ENCODE measurements at places on chromosomes 6 and 20.
A peak's percentile ranks its signal among the peaks of the same experiment; 100 is the strongest.

DNA sequence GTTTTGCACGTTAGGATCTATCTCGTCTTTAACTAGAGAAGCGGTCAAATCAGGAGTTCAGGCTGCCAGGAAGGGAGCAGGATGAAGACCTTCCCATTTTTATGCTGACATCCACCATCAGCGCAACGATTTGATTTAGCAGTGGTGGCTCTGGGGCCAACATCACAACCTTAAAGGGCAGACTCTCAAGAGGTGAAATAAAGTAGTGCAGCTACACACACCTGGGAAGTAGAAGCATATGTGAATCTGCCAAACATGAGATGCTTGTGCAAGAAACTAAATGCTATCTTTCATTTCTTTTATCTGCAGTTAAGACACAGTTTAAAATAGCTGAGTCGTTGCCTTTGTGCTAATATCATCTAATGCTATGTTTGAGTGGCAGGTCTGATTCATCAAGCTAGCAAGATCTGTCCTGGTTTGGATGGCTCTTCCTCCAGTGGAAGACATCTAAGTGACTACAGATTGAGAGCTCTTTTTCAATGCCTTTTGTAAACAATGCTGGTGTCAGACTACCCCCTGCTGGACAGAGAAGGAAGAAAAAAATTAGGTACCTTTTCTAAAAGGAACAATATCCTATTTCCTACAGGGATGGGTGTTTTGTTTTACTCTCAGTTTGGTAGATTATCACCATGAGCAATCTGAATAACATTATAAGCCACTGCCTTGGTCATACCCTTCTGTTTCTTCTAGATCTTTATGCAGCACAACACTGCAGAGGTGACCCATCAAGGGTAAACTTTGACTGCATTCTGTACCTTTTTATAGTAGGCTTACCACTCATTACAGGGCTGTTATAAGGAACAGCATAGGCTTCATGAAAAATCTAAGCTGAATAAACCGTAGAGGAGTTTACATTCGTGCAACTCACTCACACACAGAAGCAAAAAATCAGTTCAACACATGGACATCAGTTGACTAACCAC, 171.6 kb upstream of the FBXL4 start:
- DNase-seq = no peak

GRCh38 chr20:57481281-57481711, 43.6 kb downstream of the CTCFL start:
- DNase-seq = no peak

- no peak for DNase-seq
These were observed 151.5 kb downstream of the PRL start for GRCh38 chr6:22145376-22145775.

DNA sequence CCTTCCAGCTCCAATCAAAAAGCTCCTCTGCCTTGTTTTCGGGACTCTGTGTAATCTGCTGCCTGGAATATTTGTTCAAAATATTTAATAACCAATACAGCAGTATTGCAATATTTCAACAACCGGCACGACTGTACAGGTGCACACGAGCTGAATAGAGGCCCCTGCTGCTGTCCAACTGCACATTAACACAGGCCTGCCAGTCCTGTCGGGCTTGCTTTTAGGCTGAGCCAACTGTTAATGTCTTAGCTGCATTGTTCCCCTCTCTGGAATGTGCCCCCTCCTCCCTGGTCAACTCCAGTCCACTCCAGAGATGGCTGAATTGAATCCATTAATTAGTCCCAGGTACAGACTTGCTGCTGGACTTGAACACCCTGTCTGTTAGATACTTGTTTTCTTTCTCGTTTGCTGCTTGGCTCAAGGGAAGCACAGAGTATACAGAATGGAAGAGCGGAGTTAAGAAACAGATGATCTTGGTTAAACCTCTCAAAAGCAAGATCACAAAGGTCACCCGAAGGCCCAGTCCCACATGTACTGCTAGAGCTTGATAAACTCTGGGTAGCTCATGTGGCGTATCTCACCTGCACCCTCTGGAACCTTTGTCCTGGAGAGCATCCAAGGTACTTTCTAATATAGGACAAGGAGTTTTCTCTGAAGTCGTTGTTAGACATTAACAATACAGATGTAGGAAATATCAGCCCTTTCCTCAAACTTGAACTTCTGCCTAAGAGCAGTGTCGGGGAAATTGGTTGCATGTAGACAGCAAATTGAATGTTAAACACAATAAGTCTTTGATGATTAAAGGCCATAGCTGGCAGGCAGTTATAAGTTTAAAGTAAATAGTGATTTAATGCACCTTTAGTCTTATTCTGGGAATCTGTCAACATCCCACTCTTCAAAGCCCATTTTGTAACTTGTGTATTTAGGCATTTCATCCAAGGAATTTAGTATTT, 31.9 kb downstream of the SHLD1 start:
- no peak for DNase-seq

DNA sequence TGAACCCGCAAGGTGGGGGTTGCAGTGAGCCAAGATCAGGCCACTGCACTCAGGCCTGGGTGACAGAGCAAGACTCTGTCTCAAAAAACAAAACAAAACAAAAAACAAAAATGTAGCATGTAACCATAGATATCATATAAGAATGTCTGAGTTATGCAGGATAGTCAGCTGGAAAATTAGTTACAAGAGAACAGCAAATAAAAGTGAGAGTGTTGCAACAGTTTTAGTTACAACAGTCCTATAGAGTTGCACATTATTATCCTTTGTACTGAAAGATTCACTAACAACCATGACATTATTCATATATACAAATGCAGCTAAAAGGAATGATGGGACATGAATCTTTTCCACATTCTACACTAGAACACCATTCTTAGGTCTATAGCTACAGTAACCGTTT, 16.4 kb downstream of the RNF24 start:
- no peak for DNase-seq

DNA sequence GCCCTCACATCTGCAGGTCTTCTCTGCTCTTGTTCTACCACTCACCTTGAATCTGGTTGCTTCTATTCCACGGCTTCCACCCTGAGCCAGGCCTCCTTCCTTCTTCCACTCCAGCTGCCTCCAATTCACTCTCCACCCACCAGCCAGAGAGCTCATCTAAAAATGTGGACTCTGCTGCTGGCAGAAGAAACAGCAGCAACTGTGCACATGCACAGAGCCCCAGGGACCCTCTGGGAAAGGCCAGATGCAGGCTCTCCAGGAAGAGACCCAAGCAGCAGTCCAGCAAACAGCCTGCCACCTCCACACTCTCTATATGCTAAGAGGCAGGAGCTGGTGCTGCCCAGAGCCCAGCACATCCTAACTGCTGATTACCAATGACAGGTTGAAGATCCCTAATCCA, 162.6 kb upstream of the TOP1 start:
- no peak for DNase-seq

GRCh38 chr6:165568326-165568725, 94.7 kb downstream of the PDE10A start:
- DNase-seq = no peak

- DNase-seq = no peak
These were observed 123.4 kb downstream of the TASP1 start for GRCh38 chr20:13515291-13515690.

- DNase-seq = no peak
These were observed 13.7 kb upstream of the SHPRH start for GRCh38 chr6:145977881-145978280.

GRCh38 chr20:35166242-35166830, 5.5 kb upstream of the PROCR start:
- no peak for DNase-seq

DNA sequence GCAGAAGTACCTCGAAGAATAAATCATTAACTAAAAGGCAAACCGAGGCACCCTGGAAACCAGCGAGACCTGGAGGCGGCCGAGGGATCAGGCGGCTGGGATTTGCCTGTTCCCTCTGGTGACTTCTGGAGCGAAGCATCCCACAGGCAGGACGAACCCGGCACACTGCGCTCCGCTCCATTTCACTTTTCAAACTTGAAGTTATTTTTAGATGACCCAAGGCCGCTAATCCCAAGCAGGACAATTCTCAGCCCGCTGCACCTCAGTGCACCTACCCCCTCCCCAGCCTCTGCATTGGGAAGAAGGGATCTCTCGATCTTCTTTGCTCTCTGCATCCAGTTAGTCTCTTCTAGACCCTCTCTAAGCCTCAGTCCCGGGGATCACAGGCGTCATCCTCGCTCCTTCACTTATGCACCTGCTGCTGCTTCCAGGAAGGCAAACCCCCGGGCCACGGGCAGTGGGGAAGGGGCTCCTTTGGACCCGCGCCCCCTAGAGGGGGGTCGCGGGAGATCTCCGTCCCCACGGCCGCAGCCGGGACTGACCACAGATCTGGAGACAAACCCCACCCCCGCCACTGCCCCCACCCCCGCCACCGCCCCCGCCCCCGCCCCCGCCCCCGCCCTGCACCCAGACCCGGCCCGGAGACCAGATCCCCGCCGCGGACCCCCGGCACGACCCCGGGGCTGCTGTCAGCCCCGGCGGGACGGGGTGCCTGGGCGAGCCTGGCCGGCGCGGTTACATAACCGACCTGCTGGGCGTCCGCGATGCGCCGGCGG, 636 bp downstream of the RCAN2 start:
- no peak for DNase-seq

DNA sequence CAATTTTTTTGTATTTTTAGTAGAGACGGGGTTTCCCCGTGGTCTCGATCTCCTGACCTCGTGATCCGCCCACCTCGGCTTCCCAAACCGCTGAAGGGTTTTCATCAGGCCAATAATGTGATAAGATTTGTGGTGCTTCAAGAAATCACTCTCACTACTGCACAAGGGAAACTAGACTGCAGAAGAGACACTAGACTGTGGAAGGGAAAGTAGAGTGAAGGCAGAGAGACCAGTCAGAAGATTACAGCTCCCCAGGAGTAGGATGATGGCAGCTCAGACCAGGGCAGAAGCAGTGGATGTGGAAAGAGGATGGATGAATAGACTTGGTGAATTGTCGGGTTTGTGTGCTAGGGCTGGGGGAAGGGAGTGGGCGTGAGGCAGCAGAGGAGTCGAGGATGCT, 48.0 kb upstream of the GTSF1L start:
- DNase-seq = no peak

DNA sequence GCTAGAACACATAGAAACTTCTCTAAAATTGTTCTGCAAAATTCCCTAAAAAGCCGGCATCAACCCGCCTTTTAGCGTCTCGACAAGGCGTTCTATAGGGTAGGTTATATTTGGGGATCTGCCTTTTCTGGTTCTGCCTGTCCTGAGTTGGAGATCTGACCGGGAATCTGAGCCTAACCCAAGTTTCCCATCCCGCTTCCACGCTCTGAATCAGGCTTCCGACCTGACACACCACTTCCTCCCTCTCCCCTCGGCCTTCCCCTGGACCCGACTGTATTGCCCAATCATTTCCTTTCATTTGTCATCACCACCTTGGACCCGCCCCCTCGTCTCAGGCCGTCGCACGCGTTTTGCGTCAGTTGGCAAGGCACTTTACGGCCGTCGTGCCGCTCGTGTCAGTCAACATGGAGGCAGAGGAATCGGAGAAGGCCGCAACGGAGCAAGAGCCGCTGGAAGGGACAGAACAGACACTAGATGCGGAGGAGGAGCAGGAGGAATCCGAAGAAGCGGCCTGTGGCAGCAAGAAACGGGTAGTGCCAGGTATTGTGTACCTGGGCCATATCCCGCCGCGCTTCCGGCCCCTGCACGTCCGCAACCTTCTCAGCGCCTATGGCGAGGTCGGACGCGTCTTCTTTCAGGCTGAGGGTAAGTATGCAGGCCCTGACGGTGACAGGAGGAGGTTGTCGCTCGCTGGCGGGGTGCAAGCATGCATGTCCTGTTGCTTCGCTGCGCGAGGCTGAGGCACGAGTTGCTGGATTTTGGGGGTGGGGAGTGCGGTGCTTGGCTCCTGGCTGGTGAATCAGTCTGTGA, at the start of gene ABT1:
Gene ABT1, plus strand, starts transcription at position 375 of the 810 bp plus-strand sequence. Its CDS starts 30 bp downstream, at position 405.
- DNase-seq = peak; percentile 94

DNA sequence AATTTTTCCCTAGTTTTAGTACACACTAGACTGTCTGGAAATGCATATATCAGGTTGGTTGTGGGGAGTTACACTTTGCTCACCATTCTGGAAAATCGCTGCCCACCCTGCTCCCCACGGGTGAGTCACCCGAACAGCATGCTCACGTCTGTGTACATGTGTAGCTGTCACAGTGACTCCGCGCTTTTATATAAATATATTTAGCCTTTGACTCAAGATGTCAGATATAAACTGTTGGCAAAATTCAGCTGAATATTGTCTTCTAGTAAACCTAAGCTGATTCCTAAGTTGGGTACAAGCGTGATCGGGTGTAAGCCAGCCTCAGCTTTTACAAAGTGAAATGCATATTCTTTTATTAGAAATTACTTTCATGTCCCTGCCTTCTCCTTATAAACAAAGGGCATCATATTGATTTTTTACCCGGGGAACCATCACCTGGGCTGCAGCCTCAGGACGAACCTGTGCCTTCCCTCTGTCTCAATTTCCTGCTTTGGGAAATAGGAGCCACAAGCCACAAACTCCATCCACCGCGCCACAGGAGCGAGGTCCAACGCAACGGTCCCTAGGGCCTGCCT, 4.3 kb downstream of the SDCBP2 start:
- no peak for DNase-seq

- DNase-seq = no peak
These were observed 5.3 kb upstream of the SERPINB6 start for GRCh38 chr6:2976571-2977085.

DNA sequence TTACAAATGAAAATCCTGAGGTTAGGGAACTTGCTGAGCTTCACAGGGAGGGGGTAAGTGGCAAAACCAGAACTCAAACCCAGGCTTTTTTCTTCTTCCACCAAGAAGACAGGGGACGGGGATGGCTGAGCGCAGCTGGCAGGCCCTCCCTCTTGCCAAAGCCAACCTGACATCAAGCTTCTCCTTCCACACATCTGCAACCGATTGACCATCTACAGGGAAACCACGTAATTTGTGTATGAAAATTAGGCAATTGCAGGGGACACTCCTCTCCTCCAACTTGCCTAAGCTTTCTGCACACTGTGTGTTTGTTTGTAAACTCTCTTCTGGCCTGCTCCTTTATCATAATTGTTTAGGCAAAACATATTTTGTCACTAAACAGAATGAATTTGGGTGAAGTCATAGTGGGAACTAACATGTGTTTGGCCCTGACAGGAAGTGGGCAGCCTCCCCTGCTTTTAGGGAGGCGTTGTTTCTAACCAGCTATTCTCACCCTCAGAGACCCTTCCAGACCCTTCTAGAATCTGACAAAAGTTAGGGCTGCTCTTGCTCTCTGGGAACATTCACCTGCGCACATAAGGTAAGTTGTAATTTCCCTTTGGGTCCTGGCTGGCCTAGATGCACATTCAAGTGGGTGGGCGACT, 18.9 kb downstream of the ZNF831 start:
- no peak for DNase-seq

- no peak for DNase-seq
These were observed 391.1 kb upstream of the HSF2 start for GRCh38 chr6:122008101-122008999.

DNA sequence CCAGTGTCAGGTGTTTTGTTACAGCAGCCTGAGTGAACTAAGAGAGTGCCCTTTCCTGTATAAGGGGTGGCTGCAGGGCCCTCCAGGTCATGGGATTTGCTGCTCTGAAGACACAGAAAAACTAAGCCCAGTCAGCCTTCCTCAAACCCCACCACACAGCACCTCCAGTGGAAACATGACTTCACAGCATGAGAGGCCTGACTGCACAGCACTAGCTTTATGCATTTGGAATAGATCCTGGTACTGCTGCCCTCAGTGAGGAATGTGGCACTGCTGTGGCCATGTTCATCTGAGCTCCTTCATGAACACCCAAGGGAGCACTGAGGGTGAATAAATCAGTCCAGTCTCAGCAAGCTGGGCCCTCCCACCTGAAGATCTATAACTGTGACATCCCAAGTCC, 296.1 kb upstream of the FOXQ1 start:
- DNase-seq = no peak

GRCh38 chr6:39508515-39508914, 186.0 kb upstream of the KCNK16 start:
- DNase-seq = no peak

- DNase-seq = no peak
These were observed 20.5 kb upstream of the AFDN start for GRCh38 chr6:167806061-167806700.
